GM12892 (cell line): ENCODE measurements at places on chromosomes 12 and 14.

DNA sequence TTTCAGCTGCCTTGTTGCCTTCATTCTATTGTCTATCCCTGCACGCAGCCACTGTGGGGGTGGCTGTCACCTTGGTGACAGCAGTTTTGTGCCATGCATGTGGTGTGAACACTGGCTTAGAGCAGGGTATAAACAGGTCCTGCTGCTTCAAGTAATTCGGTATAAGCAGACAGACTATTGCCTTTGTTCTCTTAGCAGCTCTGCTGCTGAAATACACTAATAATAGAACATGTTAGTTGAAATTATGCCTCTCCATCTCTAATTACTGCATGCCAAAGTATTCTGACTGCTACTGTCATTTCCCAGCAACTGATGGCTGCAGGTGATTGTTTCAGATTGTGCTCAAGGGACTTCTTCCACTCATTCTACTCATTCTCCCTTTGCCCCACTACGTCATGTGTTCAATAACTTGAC, 34.6 kb downstream of the PTPRO start:
- DNase-seq = no peak

- DNase-seq = no peak
These were observed 64.0 kb downstream of the FRMD6 start for GRCh38 chr14:51715742-51716141.

DNA sequence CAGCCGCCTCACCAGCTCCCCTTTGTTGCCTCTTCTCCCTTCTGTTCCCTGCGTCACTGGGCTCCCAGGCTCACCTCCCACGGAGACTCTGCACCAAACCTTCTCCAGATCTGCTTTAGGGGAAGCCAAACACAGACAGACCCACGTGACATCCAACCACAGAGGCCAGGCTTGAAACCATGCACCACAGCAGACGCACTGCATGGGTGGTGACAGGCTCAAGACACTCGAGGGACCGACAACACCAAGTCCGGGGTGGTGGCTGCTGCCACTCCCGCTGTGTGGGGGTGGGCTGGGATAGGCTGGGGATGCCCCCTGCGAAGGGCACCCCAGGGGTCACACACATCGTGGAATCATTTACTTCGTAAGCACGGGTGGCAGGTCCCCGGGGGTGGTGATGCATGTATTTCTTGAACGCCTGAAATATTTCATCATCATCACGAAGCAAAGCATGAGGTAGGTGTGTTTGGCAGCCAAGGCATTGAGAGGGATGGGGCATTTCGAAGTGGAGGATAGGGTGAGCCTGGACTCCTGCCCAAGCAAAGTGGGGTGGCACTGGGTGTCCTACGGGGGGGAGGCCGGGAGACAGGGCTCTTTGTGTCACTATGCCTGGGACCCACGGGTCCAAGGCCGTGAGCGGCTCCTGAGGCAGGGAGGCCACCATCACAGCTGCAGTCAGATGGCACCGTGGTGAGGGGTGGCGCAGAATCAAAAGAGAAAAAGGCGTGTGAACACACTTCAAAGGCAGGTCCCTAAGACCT, 66.8 kb upstream of the RFLNA start:
- no peak for DNase-seq

DNA sequence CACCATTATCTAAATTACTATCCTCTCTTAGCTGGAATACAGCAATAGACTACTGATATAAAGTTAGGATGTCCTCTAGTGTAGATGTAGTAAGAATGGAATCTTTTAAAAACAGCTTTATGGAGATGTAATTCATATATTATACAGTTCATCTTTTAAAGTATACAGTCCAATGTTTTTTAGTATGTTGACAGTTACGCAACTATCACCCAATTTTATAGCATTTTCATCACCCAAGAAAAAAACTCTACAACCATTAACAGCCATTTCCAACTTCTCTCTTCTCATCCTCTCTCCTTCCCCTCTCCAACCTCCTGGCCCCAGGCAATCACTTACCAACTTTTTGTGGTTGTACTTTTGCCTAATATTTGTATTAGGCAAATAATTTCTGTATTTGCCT, 22.6 kb downstream of the EPYC start:
- no peak for DNase-seq

- no peak for DNase-seq
These were observed 1.7 kb downstream of the HSPA2 start for GRCh38 chr14:64541972-64542835.

GRCh38 chr12:27178255-27178654, 65.8 kb upstream of the STK38L start:
- DNase-seq = no peak
